Peyer's patch (tissue), 4 donors: ENCODE measurements at places on chromosomes 11 and 22. TPM values are rescaled to one million over a fixed set of nuclear protein-coding genes. Genes with fewer than 3 reads are reported as not detected.
A peak's percentile ranks its signal among the peaks of the same experiment; 100 is the strongest.

DNA sequence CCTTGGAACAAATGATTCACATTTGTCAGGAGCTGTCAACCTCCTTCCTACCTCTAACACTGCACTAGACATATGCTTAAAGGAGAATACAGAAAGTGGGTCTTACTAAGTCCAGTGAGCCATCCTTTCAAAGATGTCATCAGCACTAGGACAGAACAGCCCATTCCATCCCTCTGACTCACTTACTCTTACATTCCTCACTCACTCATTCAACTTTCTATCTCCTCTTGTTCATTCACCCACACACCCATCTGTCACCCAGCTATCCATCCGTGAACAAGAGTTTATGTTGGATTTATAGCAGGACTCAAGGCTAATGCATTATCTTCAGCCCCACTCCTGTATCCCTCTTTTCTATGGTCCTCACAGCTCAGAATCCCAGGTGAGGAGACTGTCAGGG, 9.1 kb downstream of the INSC start:
- no peak overlapping the region for H3K27ac ChIP-seq
- H3K27me3 ChIP-seq, result no peaks in the 10 kb centered on the region
- H3K4me1 ChIP-seq, result no peaks in the 10 kb centered on the region
- H3K4me3 ChIP-seq, result no peak overlapping the region

GRCh38 chr22:36027579-36027934, 1.1 kb downstream of the RBFOX2 start:
- H3K4me3 ChIP-seq, result peak overlapping the region; percentile 61
- no peak for DNase-seq
- peak overlapping the region; percentile 78 for H3K27ac ChIP-seq
- no peaks in the 10 kb centered on the region for H3K27me3 ChIP-seq
- no peaks in the 10 kb centered on the region for H3K4me1 ChIP-seq
- H3K36me3 ChIP-seq, result no peaks in the 10 kb centered on the region

GRCh38 chr22:44172370-44173108, 8.2 kb upstream of the PARVG start:
- no peaks in the 10 kb centered on the region for H3K36me3 ChIP-seq
- no peaks in the 10 kb centered on the region for H3K27me3 ChIP-seq
- DNase-seq, result peak; percentile 82

The USP2 gene
- 2.5 TPM for total RNA-seq

DNA sequence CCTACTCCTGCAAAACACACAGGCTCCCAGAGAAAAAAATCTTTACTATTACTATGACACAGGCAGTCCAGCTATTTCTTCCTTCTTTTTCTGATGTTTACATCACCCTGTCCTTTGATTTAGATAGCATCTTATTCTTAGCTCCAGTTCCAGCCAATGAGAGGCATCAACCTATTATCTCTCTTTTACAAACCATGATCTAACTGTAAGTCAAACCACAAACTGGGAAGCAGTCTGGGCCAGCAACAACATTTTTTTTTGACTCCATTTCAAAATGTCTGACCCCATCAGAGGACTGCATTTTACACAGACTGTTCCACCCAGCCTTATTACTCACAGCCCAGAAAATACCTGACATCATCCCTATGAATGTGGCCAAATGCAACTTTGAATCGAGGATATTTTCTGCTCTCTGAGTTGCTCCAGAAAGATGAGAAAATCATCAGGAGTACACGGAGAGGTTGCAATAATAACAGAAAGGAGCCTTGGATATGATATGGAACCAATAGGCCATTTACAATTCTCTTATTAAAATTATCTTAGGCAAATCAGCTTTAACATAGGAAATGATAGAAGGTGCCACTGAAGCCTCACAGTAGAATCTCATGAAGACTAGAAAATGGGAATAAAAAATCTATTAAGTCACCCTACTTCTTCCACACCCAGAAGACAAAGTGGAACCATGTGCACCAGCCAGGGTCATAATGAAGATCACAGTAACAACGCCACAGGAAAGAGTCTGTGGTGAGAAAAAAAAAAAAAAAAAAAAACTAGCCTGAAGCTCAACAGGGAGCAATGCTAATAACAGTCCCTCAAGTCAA, 21.2 kb downstream of the TBRG1 start:
- no peaks in the 10 kb centered on the region for H3K27me3 ChIP-seq
- H3K36me3 ChIP-seq, result no peaks in the 10 kb centered on the region
- no peak overlapping the region for H3K27ac ChIP-seq
- H3K4me1 ChIP-seq, result no peaks in the 10 kb centered on the region

- H3K4me1 ChIP-seq, result no peaks in the 10 kb centered on the region
- H3K27ac ChIP-seq, result no peak overlapping the region
- H3K36me3 ChIP-seq, result no peaks in the 10 kb centered on the region
- DNase-seq, result peak; percentile 36
Observed at GRCh38 chr11:60869451-60869825, 2.1 kb downstream of the ZP1 start.

- H3K27ac ChIP-seq, result no peak overlapping the region
- no peak overlapping the region for H3K4me3 ChIP-seq
- H3K27me3 ChIP-seq, result no peaks in the 10 kb centered on the region
- H3K36me3 ChIP-seq, result no peaks in the 10 kb centered on the region
Observed at GRCh38 chr22:36117053-36117554, 43.5 kb downstream of the APOL3 start.

The CDCA5 gene
- total RNA-seq, result 3.3 TPM

GRCh38 chr11:111265421-111265820, 19.9 kb downstream of the POU2AF2 start:
- H3K4me3 ChIP-seq, result no peak overlapping the region
- H3K36me3 ChIP-seq, result no peaks in the 10 kb centered on the region
- no peak for DNase-seq

The CTR9 gene
- 23.3 TPM for total RNA-seq

DNA sequence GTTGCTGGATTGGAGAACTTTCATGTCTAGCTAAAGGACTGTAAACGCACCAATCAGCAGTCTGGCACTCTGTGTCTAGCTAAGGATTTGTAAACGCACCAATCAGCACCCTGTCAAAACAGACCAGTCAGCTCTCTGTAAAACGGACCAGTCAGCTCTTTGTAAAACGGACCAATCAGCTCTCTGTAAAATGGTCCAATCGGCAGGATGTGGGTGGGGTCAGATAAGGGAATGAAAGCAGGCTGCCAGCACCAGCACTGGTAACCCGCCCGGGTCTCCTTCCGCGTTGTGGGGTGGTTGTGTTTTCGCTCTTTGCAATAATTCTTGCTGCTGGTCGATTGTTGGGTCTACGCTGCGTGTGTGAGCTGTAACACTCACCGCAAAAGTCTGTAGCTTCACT, 11.3 kb downstream of the MYO18B start:
- H3K27me3 ChIP-seq, result no peaks in the 10 kb centered on the region
- no peaks in the 10 kb centered on the region for H3K4me1 ChIP-seq
- no peak overlapping the region for H3K4me3 ChIP-seq

The B4GAT1 gene
- total RNA-seq, result 21.3 TPM
